ENCODE measurements at places on chromosomes 16 and 17.
A peak's percentile ranks its signal among the peaks of the same experiment; 100 is the strongest.

DNA sequence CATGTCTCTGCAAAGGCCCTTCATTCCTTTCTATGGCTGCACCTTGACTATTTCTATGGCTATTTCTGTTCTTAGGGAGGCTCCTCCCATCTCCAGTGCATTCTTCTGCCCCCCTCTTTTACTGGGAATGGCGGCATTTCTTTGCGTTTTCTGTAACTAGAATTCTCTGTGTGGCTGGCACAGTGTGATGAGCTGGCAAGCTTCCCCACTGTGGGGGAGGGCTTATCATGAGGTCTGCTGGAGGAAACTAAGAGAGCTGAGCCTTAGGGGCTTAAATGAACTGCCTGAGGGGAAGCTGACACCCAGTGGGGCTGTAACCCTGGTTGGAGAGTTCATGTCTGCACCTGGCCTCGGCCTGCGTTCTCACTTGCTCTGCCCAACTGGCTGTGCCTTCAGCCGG lies 1.5 kb upstream of the CARD14 start:
- no peak for DNase-seq

GRCh38 chr17:79645022-79645776 lies 34.3 kb upstream of the RBFOX3 start:
- DNase-seq: no peak

DNA sequence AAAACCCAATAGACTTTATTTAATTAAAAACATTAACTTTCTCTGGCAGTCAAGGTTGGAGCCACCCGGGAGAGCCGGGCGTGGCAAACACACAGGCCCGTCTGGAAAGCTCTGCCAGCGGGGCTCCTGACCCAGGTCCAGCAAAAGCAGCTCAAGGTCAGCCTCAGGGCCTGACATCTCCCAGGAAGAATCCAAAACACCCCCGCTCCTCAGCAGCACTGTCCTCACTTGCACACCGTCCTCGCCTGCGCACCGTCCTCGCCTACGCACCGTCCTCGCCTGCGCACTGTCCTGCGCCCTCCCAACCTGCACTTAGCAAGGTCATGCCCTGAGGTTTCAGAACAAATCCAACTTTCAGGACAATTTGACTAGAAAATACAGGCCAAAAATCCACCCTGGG lies 31.4 kb upstream of the RPTOR start:
- DNase-seq: no peak

GRCh38 chr16:69732101-69732500 lies 5.7 kb upstream of the NQO1 start:
- no peak for DNase-seq

DNA sequence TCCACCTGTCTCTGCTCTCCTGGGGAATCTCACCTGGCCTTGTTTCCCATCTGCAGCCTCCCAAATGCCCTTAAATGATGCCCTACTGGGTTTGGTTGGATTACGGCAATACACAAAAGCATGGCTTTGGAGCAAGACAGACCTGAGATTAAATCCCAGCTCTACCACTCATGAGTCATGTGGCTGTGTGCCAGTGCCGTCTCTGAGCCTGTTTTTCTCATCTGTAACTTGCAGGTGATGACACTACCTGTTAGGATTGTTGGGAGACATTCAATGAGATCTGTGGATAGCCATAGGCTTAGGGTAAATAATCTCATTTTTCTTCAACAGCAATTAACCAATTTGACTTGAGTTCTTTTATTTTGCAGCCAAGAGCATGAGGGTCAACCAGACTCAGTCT lies 240.3 kb downstream of the MAF start:
- no peak for DNase-seq

DNA sequence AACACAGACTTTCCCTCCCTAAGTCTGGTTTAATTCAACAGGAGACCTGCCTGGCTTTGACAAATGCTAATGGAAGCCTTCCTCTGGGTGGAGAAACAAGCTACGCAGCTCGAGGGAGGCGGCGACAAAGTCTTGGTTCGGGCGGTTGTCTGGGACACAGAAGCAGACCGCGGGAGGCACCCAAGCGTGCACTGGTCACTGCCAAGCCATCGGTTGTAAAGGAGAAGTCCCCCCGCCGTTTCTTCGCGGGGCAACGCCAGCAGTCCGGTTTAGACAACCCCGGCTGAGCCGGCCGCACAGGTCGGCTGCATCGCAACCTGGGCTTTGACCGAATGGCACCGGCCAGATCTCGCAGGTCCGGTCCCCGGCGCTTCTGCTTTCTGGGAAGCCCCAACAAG lies 586 bp downstream of the GLYR1 start:
- DNase-seq: peak; percentile 48

DNA sequence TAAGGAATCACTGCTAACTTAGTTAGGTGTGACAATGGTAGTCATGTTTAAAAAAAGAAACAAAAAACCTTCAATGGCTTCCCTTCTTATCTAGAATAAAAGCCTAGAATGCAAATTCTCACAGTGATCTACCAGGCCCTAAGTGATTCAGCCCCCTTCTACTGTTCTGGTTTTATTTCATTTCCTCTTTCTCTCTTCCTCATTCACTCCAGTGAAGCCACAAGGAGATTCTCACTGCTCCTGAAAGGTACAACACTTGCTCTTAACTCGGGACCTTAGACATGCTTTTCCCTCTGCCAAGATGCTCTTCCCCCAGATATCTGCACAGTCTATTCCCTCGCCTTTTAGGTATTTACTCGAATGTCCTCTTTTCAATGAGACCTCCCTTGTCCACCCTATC lies 3.7 kb downstream of the PIGS start:
- no peak for DNase-seq

- DNase-seq: no peak
These were observed 34.2 kb upstream of the IRX3 start for GRCh38 chr16:54320697-54321340.

GRCh38 chr17:319266-319665 lies 33.3 kb downstream of the RPH3AL start:
- no peak for DNase-seq

DNA sequence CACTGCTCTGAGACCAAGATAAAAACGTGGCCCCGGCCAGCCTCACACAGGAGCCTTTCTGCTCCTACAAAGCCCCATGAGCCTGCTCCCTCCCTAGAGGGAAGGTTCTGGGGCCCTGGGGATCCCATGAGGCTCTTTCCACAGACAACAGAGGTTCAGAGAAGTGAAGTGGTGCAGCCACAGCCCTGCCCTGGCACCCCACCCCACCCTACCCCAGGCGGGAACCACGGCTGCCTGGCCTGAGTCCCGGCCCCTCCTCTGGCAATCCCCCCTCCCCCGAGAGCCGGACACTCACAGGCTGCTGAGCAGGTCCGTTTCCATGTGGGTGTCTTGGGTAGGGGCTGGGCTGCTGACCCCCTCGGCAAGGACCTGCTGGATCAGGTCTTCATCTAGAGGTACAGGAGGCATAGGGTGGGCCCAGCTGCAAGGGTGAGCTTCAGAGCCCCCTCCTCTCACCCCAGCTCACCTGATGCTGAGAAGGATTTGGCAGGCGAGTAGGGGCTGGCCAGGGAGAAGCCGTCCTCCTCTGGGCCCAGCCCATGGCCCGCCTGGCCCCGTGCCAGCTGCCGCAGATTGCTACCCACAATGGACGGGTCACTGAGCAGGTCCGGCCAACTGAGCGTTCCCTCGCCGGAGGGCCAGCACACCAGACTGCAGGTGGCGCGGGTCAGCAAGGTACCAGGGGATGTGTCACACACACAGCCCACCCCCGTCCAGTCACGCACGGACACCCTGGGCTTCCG lies 38.7 kb downstream of the PKD1 start:
- DNase-seq: no peak

- DNase-seq: peak; percentile 74
These were observed 556 bp upstream of the SPNS1 start for GRCh38 chr16:28974007-28974436.

GRCh38 chr17:62216847-62217246 lies 151.8 kb upstream of the MED13 start:
- DNase-seq: no peak

Measured in fibroblast of skin of scalp (primary cell).